Activated gamma-delta T cell treated with Interleukin-2 at 50 U/mL for 16 hours (primary cell): ENCODE measurements at places on chromosomes 13 and 19.

- DNase-seq, result no peak
These were observed 28.9 kb upstream of the CACTIN start for GRCh38 chr19:3655402-3656072.

DNA sequence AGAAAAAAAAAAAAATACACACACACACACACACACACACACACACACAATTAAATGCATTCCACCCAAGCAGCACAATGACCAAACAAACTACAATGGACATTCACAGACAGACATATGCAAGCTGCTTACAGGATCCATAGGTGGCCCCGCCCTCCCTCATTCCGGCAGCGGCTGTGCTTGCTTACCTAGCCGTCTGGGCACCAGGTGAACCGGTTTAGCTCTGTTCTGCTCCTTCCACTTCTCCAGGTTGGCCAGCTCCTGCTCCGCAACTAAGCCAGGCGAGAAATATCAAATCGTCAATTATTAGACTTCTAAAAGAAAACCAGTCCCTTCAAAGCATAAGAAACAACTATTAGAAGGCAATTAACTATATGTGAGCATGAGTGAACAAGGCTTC, 23.1 kb downstream of the EPSTI1 start:
- no peak for DNase-seq

DNA sequence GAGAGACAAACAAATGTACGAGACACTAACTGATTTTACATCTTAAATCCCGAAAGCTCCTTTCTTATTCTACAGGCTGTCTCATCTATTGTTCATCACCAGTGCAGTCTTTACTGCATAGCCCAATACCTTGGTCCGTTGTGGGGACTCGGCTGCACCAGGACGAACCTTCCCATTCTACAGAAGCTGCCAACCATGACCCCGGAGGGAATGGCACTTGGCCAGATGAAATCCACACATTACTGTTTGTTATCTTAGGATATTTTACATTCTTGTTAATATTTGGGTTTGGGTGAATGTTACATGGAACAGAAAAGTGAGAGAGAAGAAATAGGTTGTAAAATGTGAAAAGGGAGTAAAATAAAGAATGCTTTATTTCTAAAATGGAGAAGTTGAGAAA, 195.1 kb downstream of the RFC3 start:
- DNase-seq, result no peak

DNA sequence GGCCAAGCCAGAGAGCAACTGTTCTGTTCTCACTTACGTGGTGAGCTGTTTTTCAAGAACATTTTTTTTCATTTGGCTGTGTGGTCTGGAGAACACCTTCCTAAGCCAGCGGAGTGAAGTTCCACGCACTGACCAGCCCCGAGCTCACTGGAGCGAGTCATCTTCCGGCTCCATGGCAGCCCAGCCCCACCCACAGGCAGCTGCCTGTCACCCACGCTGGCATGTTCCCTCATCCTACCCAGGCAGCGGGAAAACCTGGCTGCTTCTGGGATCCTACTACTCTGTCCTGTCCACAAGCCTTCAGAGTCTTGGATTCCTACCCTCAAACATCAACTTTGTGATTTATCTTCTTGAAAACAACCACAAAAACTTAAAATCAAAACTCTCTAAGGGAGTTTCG, 76.2 kb downstream of the GGACT start:
- no peak for DNase-seq

- no peak for DNase-seq
These were observed 739.9 kb downstream of the DIAPH3 start for GRCh38 chr13:59423708-59424340.

GRCh38 chr13:90156390-90156789, 1191.1 kb upstream of the MIR17HG start:
- no peak for DNase-seq

DNA sequence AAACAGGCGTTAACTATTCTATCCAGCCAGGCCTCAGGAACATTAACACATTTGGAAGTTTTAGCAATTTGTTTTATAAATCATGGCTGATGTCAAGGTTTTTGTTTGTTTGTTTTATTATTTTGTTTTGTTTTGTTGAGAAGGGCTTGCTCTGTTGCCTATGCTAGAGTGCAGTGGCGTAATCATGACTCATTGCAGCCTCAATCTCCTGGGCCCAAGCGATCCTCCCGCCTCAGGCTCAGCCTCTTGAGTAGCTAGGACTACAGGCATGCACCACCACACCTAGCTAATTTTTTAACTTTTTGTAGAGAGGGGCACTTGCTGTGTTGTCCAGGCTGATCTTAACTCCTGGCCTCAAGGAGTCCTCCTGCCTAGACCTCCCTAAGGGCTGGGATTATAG, 28.3 kb downstream of the NUP58 start:
- no peak for DNase-seq

- DNase-seq, result no peak
These were observed 1.9 kb upstream of the NKPD1 start for GRCh38 chr19:45162608-45163143.
